ENCODE measurements at places on chromosomes 3 and 15. TPM values are rescaled to one million over a fixed set of nuclear protein-coding genes. Genes with fewer than 3 reads are reported as not detected.
A peak's percentile ranks its signal among the peaks of the same experiment; 100 is the strongest.

- DNase-seq = no peak
Measured at GRCh38 chr3:50588759-50589433, 19.6 kb downstream of the HEMK1 start.

- DNase-seq = no peak
Measured at GRCh38 chr15:84872009-84872910, 12.2 kb upstream of the SLC28A1 start.

DNA sequence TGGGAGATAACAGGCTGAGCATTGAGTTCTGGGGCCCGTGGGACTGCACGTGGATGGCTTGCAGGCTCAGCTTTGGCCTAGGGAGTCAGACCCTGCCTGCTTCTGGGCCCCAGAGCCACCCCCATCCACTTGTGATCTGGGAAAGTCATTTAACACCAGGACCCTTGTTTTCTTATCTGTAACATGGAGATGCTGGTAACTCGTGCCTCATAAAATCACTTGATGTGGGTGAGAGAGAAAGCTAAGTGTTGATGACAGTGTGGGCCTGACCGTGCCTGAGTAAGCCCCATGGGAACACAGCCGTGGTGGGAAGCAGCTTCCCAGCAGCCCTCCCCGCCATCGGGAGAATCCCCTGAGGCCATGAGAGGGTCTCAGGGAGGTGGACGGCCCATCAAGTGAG is 378.1 kb downstream of the GABRB3 start:
- no peak for DNase-seq

DNA sequence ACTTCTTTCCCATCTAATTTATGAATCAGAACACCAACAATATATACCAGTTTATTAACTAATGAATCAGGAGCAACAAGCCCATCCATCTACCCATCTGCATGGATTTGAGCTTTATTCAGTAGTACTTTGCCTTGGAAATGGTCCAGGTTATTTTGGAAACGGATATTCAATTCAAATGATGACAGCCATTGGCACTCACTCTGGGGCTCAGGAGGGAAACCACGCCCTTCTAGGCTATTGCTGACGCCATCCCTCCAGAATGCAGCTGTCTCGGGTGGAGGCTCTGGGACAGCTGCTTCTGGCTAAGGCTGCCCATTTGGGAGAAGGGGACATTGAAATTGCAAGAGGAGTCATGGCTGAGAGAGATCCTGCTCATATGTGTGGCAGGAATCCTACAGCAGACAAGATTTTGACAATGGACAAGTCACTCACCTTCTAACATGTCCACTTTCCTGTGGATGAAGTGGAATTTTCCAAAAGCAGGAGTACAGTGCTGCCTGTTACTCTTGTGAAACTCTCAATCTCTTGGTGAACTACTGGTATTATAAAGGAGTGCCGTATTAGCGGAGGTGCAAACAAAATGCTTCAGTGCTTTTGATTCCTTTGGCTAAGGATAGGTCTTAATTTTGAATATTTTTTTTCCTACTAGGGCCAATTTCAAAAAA is 29.3 kb upstream of the TRAK1 start:
- peak; percentile 71 for DNase-seq

DNA sequence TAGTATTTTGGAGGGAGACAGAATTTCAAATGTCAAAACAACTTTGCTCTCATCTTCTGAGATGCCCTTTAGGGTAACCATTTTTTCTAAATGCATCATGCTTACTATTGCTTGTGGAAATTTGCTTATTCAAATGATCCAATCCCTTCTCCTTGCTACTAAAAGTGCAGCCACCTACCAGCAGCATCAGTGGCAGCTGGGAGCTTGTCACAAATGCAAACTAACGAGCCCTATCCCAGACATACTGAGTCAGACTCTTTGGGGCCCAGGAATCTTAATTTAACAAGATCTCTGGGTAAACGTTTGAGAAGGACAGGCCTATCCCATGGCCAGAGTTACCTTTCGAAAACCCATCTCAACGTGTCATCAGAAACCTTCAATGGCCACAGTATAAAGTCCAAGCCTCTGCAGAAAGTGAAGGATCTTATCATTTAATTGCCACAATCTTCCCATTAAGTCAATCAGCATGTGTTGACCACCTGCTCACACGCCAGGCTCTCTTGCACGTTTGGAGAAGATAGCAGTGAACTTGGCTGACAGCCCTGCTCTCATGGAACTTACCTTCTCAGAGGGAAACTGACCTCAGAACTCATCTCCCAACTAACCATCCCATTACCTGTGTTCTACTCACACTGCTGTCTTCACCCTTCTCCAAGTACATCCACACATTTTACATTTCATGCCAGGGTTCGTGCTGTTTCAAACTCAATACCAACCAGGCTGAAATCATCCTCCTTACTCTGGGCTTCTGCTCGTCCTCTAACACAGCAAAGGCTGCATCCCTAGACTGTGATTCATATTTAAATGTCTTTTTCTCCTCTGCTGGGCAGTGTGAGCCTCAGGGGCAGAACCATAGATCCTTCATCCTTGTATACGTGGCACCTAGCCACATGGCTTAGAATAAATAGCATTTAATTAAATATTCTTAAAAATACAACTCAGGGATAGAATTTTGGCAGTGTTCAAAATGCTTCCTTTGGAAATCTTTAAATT is 24.8 kb upstream of the VGLL4 start:
- DNase-seq = no peak

DNA sequence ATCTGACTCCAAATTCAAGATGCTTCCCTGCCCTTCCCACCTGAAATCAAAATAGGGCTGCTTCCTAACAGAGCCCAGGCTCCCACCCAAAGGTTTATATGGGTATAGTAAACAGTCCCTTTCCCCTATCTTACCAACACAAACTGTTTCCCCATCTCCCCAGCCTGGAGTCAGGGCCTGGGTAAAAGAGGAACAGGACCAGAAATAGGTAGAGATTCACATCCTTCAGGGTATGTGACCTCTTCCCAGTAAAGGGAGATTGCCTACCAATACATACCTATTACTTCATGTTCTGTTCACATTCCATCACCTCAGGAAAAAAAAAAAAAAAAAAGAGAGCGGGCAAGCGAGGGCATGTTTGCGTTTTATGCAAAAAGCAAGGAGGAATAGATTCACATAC is 9.7 kb upstream of the SHF start:
- no peak for DNase-seq

- peak; percentile 39 for DNase-seq
Measured at GRCh38 chr3:99747915-99748314, 69.7 kb upstream of the CMSS1 start.

Gene HRG
- total RNA-seq = 0.58 TPM

Gene DUOX1
- total RNA-seq = 0.08 TPM

Gene CPA3
- not detected for total RNA-seq

Gene SLC2A2
- total RNA-seq = not detected

Gene GCNT3
- 0.52 TPM for total RNA-seq

Gene ISY1
- total RNA-seq = 63.1 TPM

Gene GOLGA6L25
- total RNA-seq = not detected
